Activated naive CD8-positive, alpha-beta T cell treated with anti-CD3 and anti-CD28 coated beads for 36 hours (primary cell): ENCODE measurements at places on chromosomes 2 and 18. TPM values are rescaled to one million over a fixed set of nuclear protein-coding genes. Genes with fewer than 3 reads are reported as not detected.

DNA sequence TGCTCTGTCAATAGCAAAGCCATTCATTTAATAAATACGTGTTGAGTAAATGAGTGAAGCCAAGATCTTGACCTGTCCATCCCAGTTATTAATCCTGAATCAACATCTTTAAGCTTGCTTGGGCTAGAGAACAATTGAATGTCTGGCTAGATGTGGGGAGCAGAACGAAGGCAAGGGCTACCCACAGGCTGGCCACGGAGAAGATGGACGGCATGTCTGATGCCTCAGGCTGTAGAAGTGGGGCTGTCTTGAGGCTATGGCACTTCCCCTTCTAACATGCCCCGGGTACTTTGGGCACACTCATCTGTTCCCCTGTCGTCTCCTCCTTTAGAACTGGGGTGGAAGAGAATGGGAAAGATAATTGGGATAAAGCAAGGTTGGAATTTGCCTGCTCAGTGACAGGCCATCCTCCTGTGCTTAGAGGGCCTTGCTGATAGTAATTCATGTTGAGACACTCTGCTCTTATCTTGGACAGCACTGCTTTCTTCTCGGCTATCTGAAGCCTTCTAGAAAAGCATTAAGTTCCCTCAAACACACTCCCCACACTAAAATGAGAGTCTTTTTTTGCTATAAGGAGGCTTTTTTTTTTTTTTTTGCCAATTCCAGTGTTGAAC, 225.7 kb downstream of the MREG start:
- DNase-seq: no peak

- no peak for DNase-seq
Measured at GRCh38 chr2:182448371-182448770, 21.5 kb upstream of the PDE1A start.

- no peak for DNase-seq
Measured at GRCh38 chr18:77749089-77749488, 499.4 kb downstream of the GALR1 start.

- DNase-seq: no peak
Measured at GRCh38 chr2:14257801-14258507, 374.6 kb upstream of the LRATD1 start.

DNA sequence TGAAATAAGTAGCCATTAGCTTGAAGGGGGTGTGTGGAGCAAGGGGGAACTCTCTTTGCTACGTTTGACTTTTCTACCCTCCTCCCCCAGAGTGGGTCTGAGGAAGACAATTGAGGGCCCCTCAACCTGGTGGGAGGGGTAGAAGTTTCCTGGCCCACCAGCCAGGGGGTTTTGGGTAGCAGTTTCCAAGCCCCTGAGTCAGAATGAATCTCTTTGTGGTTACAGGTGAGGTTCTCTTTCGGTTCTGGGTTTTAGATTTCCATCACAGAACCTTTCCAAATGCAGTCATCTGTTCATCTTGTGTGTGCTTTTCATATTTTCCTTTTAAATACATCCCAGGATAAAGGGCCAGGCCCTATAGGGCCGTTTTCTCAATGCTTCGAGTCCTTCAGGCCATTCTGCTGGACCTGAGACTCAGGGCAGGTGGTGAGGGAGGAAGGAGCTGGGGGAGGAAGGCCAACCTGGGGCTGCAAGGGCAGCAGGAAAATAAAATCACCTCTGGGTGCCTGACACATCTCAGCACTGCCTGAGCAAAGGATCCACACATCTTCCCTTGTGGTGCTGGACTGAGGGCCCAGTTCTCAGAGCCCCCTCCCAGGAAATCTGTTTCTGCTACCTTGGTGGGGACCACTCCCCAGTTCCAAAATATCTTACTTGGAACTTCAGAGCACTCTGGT, 4.7 kb downstream of the LBH start:
- peak; percentile 74 for DNase-seq

- no peak for DNase-seq
Measured at GRCh38 chr2:102929721-102930120, 167.9 kb downstream of the TMEM182 start.

GRCh38 chr2:31347319-31347718, 67.2 kb downstream of the XDH start:
- DNase-seq: no peak

- DNase-seq: no peak
Measured at GRCh38 chr18:48136051-48136826, 205.8 kb upstream of the SMAD2 start.

Gene RAB27B
- not detected for total RNA-seq

Gene CCDC85A
- not detected for total RNA-seq

Gene FBXO48
- total RNA-seq: 1.5 TPM

Gene C2orf80
- not detected for total RNA-seq
